ENCODE measurements at places on chromosomes 16 and 17.

- DNase-seq: no peak
Measured at GRCh38 chr16:963913-964312, 6.9 kb downstream of the LMF1 start.

GRCh38 chr16:60776281-60776680, 1260.0 kb downstream of the CDH8 start:
- DNase-seq: no peak

GRCh38 chr16:1754204-1754603, 17.1 kb downstream of the NME3 start:
- DNase-seq: no peak

- DNase-seq: no peak
Measured at GRCh38 chr16:66603537-66604375, 748 bp upstream of the CMTM3 start.

GRCh38 chr17:29710891-29711418, 88.2 kb upstream of the CORO6 start:
- no peak for DNase-seq

DNA sequence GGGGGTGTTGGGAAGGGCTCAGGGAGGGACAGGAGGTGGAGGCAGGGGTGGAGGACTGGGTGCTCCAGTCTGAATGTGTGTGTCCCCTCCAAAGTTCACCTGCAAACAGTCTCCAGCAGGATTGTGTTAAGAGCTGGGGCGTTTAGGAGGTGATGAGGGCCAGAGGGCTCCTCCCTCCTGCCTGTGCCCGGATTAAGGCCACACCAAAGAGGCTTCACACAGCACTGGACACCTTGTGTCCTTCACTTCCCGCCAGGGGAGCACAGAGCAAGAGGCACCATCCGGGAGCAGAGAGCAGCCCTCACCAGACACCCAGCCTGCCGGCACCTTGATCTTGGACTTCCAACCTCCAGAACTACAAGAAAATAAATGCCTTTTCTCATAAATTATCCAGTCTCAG, 30.2 kb upstream of the ENPP7 start:
- no peak for DNase-seq

DNA sequence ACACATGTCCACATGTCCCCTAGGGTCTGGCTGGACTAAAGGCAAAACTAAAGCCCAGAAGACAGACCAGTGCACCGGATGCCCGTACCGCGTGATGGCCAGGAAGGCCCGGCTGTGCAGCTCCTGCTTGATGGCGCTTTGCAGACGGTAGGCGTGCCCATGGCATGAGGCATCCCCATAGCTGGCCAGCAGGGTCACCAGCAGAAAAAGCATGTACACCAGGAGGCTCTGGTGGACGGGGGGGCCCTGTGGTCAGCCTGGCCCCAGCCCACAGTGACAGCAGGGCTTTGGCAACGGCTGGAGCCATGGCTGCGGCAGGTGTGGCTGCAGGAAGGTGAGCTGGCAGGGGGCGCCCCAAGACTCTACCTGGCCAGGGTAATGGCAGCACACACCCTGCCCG, 42.8 kb downstream of the PKD1 start:
- DNase-seq: no peak

DNA sequence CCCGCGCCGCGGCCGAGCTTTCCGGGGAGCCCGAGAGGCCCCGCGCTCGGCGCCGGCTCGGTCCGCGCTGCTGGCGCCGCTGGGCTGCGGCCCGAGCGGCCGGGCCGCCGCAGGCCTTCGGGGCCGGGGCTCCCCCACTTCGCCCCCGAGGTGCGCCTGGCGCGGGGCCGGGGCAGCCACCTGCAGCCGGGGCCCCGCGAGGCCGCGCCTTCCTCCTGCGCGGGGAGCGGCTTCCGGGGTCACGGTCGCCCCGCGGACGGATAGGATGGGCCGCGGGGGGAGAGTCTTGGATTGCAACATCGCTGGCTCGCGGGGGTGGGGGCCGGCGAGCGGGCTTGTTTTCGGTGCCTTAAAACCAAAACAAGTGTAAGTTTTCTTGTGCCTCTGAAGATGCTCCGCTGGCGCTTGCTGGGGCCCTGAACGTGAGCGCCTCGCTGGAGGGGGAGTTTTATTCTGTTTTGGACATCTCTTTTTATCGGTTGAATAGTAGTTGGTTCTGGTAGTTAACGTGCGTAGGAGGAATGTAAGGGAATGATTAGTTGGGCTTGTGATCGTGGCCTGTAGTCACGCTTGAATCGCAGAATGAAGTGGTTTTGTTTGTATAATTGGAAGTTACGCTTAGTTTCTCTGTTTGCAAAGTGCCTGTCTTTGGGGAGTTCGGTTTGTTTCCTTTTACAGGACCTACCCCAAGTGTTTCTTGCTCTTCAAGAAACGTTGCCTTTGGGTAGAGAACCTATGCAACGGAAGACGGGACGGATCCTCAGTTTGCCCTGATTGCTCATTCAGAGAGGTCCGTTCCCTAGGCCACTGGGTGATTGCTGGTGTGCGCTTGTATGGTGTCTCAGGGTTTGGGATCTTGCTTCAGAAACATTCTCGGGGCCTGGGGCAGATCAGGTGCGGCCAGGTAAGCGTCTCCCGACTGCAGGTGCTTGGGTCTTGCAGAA, 724 bp downstream of the UBE2I start:
- no peak for DNase-seq

DNA sequence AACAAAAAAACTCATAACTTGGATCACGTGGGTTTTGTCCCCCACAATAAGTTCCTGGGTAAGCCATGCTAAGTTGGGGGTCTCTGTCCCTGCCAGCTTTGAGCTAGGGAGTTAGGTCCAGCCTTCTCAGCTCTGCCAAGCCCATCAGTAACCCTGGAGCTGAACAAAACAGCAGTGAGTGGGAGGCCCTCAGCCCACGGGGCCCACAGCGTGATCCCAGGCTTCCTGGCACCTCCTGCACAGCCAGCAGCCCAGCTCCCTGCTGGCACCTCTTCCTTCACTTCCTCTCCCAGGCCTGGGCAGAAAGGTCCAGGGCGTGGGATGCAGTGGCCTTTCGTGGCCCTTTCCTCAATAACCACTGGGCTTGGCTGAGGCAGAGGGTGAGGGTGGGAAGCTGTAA, 35.5 kb upstream of the CDC42EP4 start:
- no peak for DNase-seq

GRCh38 chr17:44115585-44116415, 7.6 kb downstream of the HDAC5 start:
- no peak for DNase-seq

DNA sequence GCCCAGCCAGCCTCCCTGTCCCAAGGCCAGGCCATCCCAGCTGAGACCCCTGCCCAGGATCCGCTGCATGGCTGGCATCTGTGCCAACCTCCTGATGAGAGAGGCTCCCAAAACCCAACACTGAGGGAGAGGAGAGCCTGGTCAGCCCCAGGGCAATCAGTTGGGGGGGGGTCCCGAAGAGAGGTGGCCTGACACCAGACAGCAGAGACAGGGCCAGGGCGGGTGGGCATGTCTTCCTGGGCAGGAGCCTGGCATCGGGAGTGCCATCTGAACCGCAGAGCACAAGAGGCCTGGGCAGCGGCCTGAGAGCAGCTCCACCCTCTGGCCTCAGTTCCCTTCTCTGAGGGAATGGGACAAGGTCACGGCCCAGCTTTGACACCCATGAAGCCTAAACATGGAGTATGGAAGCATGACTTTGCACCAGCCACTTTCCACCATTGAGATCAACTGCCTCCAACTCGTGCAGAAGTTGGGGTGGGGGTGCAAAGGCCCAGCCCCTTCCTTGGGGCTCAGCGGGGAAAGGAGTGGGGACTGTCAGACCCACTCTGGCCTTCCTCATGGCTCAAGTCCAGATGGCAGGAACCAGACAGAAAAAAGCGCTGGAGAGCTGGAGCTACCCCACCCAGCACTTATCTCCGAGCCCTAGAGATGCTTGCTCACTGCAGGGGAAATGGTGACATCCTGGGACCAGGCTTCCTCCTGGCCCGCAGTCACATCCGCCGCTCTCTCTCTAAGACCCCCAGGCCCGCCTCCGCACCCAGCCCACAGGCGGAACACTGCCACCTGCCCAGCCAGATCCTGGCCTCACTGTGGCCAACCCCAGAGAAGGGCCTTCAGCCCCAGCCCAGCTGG, 9.7 kb downstream of the RHBDF2 start:
- no peak for DNase-seq

DNA sequence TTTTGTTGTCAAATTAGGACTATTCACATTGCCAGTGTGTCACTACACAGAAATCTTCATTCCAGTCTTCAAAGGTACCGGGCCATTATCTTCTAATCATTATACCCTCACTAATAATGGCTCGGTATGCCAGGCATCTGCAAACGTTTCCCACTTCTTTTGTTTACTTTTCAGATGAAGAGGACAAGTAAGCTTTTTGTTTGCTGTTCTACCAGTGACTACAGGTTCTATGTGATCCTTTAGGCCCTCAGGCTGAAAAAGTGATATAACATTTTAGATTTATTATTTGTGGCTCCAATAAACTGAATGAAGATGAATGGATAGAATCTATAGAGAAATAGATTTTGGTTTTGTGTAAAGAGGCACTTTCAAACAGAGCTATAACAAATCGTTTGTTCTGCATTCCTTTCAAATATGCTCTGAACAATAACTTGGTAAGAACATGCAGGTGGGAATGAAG, 403 bp upstream of the KRTAP3-1 start:
- no peak for DNase-seq

- no peak for DNase-seq
Measured at GRCh38 chr17:41801374-41802271, 10.1 kb downstream of the P3H4 start.

- DNase-seq: no peak
Measured at GRCh38 chr17:44002141-44002848, 2.1 kb upstream of the NAGS start.

DNA sequence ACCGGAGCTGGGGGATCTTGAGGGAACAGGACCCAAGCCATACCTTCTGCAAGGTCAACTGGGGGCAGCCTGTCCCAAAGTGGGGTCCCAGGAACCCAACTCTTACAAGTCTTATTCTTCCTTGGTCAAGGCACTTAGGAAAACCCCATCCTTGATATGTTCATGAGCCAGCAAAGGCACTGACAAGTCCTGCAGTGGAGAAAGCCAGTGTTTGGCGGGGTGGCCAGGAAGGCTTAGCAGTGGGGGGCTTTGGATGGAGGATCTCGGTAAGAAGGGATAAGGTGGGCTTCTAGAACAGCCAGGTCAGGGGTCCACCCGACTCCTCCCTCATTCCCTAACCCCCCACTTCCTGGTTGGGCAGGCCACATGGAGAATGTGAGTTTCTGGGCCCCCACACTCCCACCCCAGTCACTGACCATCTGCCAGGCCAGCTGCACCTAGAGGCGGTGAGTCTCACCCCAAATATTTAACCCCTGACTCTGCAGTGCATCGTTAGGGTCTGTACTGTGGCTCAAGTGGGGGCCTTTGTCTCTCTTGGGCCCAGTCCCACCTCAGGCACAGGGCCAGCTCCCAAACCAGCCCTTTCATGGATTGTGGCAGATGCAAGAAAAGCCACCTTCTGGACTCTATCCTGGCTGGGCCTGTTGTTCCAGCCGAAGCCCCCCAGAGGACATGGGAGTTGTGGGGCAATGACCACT, 22.3 kb downstream of the PPL start:
- DNase-seq: no peak

DNA sequence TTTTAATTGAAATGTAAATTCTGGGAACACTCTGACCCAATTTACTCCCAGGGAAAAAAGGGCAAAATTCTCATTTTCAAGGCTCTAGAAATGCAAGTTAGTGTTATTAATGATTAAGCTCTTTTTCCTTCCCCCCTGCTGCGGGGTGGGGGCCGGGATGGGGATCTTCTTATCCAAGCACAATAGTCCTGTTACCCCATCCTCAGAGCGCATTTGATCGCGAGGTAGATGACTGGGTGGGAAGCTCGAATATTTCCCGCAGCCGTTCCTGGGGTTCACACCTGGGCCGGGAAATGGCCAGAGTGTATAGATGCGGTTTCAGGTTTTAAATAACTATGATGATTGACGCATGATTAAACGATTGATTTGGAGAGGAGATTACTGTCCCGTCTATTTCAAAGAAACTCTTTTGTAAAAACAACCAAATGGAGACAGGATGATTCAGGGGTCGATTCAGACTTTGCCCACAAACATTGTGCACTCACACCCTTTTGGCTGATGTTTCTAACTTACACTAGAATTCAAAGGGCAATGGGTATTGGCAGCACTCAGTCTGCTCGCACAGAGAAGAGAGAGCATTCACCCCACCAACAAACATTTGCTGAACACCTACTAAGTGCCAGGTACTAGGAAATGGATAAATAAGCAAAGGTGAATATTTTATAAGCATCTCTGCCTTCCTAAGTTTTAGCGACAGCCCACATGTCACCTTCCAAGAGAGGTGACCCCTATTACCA, 55.0 kb downstream of the SALL1 start:
- no peak for DNase-seq

GRCh38 chr16:50314665-50315064, 48.3 kb downstream of the ADCY7 start:
- DNase-seq: no peak

GRCh38 chr16:58497935-58498334, 2.0 kb upstream of the NDRG4 start:
- no peak for DNase-seq

DNA sequence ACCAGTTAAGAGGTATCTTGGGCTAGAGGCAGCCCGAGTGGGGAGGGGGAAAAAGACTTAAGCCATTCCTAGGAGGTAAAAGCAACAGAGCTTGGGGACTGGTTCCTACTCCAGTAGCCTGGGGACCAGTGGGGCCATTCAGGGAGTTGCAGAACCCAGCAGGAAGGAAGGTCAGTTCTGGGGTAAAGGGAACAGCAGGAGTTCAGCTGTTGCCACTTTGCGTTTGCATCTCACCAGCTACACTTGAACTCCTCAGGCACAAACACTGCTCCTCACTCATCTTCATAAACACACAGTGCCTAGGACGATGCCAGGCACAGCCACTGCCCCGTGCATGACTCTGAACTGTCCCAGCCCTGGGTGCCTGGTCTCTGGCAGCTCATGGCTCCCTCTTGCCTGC, 4.0 kb downstream of the HAP1 start:
- DNase-seq: no peak

DNA sequence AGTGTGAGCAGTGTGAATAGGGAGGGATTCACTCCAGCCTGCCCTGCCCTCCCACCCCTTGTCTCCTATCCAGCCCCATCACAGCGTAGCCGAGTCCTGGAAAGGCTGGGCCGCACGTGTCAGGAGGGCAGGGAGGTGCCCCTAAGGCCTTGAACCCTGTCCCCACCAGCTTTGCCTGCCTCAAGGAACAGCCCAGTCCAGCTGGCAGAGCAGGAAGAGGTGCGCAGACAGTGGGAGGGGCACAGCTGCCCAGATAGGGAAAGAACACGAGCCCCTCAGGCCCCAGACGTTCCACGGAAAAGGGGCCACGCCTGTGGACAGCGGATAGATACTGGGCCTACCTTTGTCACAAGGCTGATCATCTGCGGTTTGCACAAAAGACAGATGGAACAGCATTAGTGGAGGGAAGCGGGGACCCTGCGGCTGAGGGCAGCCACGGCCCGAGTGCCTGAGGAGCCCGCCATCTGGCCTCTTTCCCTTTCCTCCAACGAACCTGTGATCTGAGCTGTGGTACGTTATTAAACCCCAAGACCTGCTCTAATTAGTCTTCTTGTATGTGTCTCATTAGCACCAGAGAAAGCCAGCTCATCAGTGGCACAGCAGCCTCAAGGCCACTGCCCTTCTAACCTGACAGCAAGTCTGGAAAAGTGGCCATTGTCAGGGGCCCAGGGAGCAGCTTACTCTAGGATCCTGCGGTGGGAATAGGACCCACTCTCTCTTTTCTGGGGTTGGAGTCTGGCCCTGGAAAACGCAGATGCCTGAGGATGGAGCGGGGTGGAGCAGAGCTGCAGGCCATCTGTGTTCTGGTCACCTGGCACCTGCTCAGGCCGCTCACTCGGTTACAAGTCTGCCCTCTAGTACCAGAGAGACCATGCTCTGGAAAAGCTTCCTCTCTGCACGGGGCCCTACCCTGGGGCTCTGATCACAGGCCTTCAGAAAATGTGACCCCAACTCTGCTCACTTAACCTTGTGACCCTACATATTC, 16.3 kb downstream of the MPP3 start:
- DNase-seq: no peak

GRCh38 chr17:1617620-1618174, 10.9 kb downstream of the SLC43A2 start:
- no peak for DNase-seq

All from cortex of kidney (tissue), 1 donor.